C1 segment of cervical spinal cord (tissue), 14 donors: ENCODE measurements at places on chromosomes 11 and 22.

GRCh38 chr11:65661599-65662246 is 993 bp downstream of the RELA start:
- DNase-seq: no peak

DNA sequence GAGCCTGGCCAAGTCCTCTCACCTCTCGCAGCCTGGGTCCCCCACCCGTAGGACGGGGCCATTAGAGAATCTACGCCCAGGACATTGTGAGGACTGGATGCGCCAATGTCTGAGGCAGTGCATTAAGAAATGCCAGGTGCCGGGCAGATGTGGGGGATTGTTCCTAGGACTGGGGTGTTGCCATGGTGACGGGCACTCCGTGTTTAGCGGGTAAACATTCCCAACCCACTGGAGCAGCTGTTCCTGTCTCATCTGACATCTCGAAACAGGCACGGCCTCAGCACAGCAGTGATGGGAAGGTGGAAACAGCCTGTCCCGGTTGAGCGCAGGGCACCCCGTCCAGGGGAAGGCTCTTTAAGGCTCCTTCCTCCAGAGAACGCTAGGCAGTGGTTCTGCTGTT is 99.6 kb upstream of the RTL6 start:
- DNase-seq: no peak

DNA sequence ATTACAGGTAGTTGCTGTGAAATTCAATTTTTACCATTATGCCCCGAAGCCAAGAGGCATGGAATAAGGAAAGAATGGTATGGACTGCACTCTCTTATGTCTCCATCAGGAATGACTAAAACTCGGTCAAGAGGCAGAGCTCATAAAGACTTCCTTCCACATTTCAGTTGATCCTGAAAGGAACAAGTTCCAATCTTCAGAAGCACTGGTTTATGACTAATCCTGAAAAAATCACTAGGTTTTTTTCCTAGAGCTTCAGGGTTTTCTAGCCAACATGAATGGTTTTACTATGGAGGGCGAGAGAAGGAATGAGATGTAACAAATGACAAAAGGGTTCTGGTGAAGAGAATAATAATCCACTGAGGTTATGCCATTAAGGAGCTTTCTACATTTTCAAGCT is 832.2 kb downstream of the NTM start:
- no peak for DNase-seq

DNA sequence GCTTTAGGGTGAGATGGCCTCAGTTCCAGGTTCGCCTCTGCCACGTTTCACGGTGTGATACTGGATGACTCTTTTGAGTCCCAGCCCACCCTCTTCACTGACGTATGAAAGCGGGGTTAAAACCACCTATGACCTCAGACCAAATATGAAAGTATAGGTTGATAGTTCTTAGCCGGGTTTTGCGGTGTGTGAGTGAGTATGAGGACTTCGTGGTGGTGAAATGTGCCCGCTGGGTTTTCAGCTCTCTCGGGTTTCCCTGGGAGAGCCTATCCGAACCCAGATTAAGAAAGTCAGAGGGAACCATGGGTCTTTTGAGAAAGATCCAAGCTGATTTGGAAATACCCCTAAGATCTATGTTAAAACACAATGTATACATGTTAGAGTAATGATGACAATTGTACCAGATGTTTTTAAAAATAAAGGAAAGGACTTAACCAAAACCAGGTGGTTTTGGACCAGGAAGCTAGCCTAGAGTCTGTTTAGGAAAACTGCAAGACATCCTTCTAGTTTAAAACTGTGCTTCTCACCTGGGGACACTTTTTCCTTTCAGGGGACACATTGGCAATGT is 25.8 kb upstream of the ST3GAL4 start:
- no peak for DNase-seq

DNA sequence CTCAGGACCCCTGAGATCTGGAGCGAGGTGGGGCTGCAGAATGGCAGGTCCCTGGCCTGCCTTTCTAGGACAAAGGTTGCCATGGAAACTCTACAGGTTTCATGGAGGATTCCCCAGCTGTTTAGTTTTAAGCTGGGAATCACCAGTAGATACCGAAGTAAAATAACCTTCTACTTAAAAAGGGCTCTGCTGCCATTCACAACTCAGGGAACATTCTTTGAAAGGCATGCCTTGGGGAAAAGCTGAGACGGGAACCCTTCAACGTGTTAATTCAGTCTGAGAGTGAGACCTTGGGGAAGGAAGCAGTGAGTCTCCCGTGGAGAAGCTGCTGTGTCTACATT is 493.3 kb downstream of the BRD1 start:
- no peak for DNase-seq

DNA sequence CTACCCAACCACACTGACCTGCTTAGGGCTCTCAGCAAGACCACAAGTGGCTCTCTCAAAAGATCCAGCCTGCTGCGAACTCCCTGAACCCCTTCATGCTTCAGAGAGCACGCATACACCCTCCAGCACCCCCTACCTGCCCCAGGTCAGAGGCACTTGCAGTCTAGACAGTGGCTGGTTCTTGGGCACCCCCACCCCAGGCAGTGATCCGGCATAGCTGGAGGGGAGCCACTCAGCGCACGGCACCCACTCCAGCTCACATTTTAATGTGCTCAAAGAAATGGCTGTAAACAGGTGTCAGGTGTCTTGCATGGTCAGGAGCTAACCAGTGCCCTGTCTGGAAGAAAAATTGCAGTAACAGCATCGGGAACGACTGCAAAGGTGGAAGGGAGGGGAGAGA is 140.8 kb downstream of the PKNOX2 start:
- DNase-seq: no peak

- no peak for DNase-seq
Measured at GRCh38 chr22:50703726-50704509, 31.3 kb downstream of the SHANK3 start.

DNA sequence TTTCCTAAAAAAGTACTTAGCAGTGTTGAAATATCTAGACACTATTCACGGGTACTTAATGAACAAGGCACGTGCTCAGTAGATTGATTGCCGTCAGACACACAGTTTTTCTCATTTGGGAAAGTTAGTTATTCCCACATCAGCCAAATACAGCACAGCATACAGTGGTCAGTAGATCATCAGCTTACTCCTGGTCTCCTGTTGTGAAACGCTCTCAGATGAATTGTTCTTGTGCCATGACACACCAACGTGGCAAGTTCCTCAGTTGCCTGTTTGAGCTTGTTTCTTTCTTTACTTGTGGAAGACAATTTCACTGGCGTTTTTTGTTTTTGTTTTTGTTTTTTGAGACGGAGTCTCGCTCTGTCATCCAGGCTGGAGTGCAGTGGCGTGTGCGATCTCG is 8.6 kb downstream of the TAB1 start:
- DNase-seq: no peak

GRCh38 chr11:72037554-72038311 is 39.0 kb downstream of the IL18BP start:
- no peak for DNase-seq

DNA sequence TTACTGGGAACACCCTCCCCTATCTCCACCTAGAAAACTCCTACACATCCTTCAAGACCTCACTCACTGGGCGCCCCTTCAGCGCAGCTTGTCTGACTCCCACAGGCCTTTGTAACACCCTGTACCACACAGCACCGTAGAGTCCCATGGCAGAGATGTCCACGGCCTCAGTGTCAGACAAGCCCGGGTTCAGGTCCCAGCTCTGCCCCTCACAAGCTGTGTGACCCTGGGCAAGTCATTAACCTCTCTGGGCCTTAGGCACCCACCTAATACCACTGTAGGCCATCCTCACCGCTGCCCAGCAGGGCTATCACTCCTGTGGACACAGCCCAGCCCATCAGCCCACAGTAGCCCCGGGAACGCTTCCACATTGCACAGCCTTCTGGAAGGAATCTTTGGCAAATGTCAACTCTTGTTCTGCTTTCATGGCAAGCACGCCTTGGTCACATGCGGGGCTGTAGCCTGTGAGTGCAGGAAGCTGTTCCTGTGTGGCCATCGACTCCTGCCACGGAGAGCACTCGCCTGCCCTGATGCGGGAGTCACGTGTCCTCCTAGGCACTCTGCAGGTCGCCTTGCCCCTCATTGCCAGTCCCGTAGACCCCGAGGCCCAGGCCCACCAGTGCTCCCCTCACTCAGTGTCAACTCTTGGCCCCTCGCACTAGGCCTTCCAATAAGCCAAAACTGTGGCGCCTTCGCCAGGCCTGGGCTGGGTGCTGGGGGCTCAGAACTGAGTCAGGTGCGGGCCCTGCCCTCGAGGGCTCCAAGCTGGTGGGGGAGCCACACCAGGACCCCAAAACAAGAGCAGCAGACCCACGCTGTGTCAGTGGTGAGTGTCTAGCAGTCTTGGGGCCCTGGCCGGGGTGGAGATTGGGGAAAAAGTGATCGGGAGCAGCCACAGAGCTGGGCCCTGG is 32.9 kb upstream of the RFPL3 start:
- DNase-seq: no peak

DNA sequence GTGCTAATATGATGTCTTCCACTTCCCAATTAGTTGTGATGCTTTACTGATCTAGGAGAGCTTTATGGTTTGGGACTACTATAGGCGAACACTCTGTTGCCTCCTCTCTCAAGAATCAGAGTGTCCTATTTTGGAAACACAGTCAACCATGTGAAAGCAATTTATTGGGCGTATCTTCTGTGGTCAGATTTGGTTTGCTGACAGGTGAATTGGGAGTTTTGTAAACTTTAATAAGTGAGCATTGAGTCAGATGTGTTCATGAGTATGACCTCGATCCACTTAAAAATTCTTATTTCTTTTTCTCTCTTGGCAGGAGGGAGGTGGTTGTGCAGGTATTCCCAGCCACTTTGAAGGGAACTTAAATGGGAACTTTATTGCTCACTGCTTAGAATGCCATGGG is 4.4 kb downstream of the CAT start:
- no peak for DNase-seq

GRCh38 chr22:39292561-39293074 is 26.8 kb downstream of the RPL3 start:
- DNase-seq: no peak

DNA sequence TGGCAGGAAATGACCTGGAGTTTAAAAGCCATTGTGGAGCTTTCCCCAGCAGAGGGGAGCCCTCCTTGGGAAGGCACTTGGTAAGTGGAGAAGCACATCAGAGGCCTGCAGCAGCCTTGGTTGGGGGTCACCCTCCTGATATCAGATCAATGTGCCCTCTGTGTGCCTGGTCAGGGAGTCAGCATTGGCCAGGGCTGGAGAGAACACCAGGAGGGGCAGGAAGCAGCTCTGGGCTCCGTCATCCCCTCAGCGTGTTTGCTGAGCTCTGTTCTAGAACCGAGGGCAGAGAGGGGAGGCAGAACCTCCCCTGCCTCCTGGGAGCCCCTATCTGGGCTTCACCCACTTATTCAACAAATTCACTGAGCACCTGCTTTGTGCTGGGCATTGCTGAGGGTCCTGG is 846.0 kb downstream of the TBC1D22A start:
- no peak for DNase-seq

GRCh38 chr11:35288817-35289541 is 130.4 kb downstream of the SLC1A2 start:
- no peak for DNase-seq

DNA sequence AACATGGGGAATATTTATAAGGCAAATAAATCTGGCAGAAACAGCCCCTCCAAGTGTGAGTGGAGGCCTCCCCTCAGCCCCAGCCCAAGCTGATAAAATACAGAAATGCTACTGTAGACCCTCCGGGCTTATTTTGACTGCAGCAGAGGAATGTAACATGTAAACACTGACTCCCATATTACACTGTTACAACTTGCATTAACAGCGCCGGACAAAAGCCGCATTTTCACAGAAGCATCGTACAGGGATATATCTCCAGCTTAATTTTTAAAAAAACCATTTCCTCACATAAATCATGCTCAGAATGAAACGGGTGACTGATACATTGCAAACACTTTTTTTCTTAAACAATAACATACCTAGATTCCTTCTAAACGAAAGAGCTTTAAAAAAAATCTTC is 36.6 kb upstream of the COMT start:
- DNase-seq: no peak

DNA sequence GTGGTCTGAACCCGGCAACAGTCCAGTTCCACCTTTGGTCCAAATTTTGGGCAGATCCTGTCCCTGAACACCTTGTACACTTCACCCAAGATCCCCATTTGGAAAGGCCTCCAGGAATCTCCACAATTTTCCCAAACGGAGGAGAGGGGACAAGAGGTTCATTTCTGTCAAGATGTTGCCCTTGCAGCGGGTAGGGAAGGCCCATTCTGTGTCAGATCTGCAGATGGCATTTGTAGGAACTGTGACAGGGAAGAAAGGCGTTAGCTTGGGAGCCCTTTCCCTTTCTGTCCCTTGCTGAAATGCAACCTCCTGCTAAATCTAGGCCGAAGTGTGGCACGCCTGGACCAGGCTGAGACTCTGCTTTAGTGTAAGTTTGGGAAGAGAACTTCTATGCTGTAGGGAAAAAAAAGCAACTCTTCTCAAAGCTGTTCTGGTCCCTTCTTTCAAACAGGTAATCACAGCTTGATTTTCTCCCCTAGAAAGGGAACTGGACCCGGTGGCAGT is 86.0 kb downstream of the SCN3B start:
- DNase-seq: no peak

DNA sequence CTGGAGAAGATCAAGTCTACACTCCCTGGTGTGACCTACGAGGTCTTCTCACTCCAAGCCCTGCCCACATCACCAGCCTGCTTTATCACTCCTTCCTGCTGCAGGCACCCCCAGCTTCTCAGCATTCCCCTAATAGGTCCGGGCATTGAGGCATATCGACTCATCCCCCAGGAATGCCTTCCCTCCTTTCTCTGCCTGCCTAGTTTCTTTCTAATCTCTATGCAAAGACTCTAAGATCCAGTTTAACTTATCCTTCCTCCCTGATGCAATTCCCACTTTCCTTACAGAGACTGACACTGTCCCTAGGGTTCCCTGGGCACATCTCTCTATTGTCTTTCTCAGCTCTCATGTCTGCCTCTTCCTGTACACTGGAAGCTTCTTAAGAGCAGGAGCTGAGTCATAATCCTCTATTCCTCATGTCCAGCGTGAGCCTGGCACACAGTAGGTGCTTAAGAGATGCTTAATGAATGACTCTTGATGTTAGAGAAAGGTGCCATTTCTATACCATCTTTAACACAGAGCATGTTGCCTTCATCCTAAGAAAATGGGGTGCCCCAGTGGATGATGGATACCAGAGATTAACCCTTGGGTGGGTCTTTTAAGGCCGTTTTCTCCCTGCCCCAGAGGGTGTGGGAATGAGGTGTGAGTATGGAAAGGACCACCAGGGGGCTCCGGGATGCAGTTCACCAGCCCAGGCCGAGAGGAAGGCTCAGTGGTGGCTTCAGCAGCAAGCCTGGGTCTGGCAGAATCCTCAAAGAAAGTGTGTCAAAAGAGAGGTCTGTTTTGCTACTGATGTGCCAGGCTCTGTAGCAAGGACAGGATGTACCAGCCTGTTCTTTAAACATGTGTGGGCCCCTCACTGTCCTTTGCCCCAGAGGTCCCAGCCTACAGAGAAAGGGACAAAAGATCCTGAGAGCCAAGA is 34.7 kb downstream of the PARVA start:
- peak; percentile 50 for DNase-seq

GRCh38 chr11:130465263-130465662 is 16.8 kb downstream of the ADAMTS15 start:
- no peak for DNase-seq

DNA sequence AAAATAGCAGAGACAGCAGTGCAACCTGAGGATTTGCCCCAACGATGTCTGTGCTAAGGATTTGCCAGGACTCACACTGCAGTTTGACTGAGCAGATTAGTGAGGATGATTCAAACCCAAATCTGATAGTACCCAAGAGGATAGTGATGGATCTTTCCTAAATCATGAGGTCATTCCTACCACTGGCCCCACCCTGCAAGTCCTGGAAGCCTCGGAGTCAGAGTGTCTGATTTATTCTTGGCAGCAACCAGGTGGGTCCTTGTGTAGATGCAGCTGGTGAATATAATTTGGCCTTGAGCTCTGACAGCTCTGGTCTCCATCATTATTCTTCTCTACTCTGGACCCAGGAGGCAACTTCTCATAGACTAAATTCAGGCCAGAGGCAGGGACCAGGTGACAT is 179.3 kb upstream of the RAG2 start:
- no peak for DNase-seq
